ENCODE measurements at places on chromosomes 1 and 21.

DNA sequence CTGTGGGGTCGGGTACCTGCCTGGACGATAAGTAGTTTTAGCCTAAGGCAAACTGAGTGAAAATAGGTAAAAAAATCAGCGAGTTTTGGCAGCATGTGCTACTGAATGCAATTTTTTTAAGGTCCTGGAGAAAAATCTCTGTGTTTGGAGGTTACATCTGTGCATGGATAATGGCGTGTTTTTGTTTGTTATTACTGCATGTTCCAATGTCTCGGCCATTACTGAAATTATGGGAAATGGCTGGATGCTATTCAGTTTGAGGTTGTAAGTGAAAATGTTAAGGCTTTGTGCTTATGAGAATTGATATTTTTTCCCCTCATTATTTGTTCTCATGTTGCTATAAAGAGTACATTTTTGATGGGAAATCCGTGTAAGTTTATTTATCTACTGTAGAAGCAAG is 441.7 kb downstream of the PRDM2 start:
- no peak for DNase-seq

DNA sequence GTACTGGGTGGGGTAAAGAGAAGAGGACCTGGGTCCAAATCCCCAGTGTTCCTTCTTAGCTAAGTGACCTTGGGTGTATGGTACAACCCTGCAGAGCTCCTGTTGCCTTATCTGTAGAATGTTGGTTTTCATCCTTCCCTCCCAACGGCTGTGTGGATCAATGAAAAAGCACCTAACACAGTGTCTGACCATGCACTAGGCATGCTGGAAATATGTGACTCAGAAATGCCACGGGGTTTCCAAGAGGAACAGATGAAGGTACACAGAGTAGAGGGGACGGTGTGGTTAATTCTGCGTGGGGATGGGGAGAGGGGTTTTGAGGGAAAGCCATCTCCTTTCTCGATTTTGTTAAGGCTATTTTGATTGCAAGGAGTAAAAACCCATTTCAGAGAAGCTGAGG is 8.6 kb downstream of the NIPAL3 start:
- no peak for DNase-seq

GRCh38 chr1:222749927-222750326 is 12.9 kb downstream of the FAM177B start:
- no peak for DNase-seq

DNA sequence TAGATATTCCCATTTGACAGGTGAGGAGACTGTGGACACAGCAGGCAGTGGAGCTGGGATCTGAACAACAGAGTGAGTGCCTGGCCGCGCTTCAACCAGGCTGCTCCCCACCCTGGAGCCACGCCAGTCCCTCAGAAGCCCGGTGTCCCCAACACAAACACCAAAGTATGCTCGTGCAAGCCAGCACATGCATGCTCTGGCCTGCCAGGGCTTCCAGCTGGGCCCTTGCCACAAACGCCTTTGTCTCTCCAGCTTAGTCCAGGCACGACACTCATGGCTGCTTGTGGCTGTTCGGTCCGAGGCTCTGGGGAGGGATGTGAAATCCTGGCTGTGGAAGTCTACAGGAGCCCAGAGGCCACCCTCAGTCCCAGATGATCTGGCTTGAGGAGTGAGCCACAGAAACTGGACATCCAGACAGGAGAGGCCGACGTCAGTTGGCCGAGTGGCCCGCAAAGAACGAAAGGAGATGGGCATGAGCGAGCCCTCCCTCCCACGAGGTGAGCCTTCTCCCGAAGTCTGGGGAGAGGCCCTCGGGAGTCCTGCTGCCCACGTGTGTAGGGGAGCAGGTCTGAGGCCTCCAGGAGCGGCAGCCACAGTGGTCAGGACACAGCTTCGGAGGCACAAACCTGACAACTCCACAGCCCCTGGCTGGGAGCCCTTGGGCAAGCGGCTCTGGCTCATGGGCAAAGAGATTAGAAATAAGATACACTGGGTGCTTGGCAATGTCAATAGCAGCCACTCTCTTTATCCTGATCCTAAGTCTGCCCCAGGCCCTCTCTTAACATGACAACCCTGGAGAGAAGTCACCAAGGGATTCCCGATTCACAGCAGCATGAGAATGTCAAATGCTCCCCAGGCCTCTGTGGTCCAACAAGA is 117.1 kb upstream of the IFFO2 start:
- DNase-seq: peak; percentile 36

GRCh38 chr1:66876664-66877063 is 48.0 kb downstream of the DNAI4 start:
- no peak for DNase-seq

- no peak for DNase-seq
Measured at GRCh38 chr1:156886583-156887281, 6.8 kb upstream of the PEAR1 start.

DNA sequence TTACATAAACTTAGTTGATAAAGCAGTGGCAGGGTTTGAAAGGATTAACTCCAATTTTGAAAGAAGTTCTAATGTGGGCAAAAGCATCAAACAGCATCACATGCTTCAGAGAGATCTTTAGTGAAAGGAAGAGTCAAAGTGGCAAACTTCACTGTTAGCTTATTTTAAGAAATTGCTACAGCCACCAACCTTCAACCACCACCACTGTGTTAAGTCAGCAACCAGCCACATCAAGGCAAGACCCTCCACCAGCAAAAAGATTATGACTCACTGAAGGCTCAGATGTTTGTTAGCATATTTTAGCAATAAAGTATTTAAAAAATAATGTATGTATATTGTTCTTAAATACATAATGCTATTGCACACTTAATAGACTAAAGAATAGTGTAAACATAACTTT is 21.3 kb upstream of the MAGI3 start:
- DNase-seq: no peak

Measured in NCI-H446 (cell line).